Astrocyte of the hippocampus (primary cell): ENCODE measurements at places on chromosomes 4 and X.

GRCh38 chrX:9995855-9996339 is 28.7 kb downstream of the CLDN34 start:
- DNase-seq = peak; percentile 82

GRCh38 chr4:186137196-186137794 is 32.8 kb downstream of the FAM149A start:
- peak; percentile 45 for DNase-seq

DNA sequence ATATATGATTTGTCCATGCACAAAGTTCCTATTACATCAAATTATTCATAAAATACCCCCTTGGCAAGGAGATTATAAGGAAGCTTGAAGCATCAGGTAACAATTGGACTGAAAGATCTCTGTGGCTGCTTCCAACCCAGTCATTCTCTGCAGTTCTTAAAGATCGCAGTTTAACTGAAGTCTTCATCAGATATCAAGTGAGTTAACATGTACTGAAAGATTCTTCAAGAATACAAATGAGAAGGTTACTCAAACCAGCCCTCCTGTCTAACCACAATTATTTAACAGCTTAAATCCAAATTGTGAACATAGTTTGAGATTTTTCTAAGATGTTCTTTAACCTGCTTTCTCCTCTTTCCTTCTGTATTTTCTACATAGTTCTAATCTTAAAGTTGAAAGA is 56.1 kb downstream of the SLC10A7 start:
- peak; percentile 43 for DNase-seq

- DNase-seq = no peak
These were observed 166.5 kb upstream of the SLIT2 start for GRCh38 chr4:20085156-20085555.

DNA sequence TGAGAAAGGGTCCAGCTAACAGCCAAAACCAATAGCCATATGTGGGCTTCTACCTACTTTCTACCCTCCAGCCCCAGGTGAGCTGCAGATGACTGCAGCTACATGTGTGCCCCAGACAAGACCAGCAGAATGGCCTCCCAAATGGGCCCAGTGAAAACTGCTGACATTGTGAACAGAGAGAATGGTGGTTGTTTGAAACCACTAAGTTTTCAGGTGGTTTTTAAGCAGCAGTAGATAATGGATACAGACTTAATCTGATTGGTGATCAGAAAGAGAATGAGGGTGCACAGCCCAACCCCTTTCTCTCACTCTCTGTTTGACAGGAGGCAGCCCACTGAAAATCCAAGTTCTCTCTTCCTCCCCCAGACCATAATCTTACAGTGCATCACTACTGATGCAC is 42.5 kb upstream of the BBS12 start:
- DNase-seq = no peak

DNA sequence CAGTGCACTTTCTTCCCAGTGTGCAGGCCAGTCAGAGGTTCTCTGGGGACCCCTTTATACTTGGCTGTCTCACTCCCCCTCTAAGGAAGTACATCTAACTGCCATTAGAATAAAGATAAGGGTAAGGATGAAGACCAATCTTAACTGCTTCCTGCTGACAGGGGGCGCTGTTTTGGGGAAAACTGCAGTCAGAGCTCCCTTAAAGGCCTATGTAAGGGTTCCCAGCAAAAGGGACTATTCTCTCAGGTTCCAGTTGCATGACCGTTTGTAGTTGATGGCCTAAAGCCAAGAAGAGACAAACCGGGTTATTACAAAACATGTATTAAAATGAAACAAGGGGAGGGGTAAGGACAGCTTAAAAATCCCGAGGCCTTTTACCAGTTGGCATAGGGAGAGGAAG is 115.6 kb upstream of the SPIN4 start:
- no peak for DNase-seq

GRCh38 chr4:104727643-104728042 is 232.9 kb upstream of the CXXC4 start:
- no peak for DNase-seq

DNA sequence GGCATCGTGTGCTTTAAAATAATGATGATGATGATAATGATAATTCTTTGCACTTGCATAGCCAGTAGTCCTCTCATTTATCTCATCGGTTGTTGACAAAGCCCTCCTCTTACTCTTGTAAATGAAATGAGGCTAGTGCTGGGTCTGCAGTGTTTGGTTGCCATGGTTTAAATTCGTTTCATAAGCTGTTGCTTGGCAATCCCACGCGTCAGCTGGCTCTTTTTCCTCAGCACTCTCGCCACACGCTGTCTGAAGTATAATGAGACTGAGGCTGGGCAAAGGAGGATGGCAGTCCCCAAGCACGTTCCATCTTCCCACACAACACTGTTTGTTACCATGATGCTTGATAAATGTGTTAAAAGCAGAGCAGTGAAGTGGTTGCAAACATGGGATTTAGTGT is 15.5 kb downstream of the PAGE4 start:
- no peak for DNase-seq

DNA sequence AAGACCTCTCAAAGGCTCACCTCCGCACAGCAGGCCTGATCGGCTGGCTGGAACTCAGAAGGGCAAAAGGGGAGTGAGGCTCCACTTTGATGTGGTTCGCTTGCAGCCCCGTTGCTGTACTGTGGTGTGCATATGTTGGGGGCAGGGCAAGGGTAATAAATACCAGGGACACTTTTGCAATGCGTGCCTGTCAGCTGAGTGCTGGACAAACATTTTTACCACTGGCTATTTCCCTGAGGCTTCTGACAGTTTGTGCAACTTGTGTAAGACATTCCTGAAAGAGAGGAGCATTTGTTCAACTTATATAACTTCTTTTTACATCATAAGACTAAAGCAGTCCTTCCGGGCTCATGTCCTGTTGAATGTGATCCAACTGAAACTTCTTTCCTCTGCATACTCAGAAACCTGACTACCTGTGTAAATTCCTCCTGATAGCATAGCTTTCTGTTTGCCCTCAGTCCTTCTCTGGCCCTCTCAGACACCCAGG is 82.3 kb downstream of the SPRY1 start:
- peak; percentile 62 for DNase-seq
